Right renal cortex interstitium (tissue), 3 donors: ENCODE measurements at places on chromosomes 16 and 17. TPM values are rescaled to one million over a fixed set of nuclear protein-coding genes. Genes with fewer than 3 reads are reported as not detected.

CCL8 gene
- 0.22 TPM for polyA plus RNA-seq

- no peak for DNase-seq
These were observed 4.1 kb downstream of the ZNF624 start for GRCh38 chr17:16649585-16649984.

DNA sequence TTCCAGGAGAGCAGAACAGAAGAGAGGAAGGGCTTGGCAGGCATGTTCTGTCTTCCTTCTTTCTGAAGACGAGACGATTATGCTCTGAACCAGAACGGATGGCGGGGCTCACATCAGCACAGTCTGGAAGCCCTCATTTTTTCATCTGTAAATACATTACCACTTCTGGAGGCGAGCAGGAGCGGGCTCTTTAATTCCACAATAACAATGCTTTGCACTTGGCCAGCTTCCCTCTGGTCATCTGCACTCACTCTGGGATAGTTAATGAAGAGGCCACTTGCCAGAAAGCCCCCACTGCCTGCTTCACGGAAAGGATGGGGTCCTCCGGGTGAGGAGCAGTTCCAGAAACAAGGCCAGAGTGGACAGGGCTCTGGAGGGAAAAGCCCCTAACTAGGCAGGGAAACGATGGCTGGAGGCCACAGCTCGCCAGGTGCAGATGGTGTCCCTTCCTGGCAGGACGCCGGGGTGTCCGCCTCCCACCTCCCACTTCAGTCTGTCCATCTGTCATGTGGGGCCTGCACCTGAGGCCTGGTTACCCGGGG lies 13.1 kb upstream of the BCAR1 start:
- no peak for DNase-seq

- DNase-seq, result no peak
These were observed 1.6 kb downstream of the RAB11FIP4 start for GRCh38 chr17:31392856-31393748.

C17orf113 gene
- polyA plus RNA-seq, result 3.2 TPM

GRCh38 chr17:39165841-39166349 lies at the start of gene ARL5C:
Gene ARL5C, minus strand, starts transcription at chr17:39166161. Its CDS starts 401 bp downstream, at chr17:39165760.
- no peak for DNase-seq
